ENCODE measurements at places on chromosomes 11 and 22.

DNA sequence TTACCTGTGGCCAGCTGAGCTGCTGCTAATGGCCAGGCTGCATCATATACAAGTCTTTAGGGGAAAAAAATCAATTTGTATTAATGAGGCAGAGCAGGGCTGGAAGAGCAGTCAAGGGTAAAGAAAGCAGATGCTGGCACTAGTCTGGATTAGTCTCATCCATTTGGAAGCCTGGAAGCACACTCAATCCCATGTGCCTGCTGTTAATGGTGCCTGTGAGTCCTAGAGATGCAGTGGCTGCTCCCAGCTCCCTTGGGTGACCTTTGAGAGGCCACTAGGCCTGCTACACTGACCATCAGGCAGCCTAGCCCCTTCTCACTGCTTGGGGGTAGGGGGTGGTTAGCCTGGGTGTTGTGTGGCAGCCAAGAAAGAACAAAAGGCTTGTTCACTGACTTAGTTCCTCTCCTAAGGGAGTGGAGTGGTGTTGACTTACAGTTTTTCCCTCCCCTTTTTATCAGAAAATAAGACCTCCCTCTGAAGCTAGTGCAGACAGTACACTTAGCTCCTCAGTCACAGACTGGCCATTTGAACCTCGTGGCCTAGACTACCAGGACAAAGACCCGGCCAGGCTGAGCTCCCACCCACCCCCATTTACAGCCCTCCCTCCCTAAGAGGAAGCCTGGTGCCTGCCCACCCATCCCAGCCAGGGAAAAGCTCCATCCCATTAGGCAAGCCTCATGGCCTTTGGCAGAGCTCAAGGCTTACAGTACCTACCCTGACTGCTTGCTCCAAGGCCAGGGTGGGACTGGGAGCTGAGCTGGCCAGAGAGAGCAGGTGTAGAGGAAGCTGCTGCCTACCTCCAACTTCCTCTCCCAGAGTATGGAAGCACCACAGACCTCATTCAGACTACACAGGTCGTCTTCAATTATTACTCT lies 7.8 kb downstream of the PIK3IP1 start:
- no peak for DNase-seq

DNA sequence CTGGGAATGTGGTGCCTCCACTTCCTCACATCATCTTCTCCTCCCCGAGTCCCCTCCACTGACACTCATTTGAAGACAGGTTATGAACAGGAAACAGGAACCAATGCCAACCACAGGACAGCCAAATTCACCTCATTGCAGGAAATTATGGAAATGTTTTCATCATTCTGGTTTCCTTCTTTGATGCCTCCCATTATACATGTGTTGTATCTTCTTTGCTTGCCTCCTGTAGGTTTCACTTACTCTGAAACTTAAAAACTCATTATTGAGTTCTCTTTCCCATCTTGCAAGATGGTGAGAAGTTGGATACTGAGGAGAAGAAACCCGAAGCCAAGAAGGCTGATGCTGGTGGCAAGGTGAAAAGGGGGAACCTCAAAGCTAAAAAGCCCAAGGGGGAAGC lies 108.5 kb downstream of the PHF21B start:
- DNase-seq: no peak

DNA sequence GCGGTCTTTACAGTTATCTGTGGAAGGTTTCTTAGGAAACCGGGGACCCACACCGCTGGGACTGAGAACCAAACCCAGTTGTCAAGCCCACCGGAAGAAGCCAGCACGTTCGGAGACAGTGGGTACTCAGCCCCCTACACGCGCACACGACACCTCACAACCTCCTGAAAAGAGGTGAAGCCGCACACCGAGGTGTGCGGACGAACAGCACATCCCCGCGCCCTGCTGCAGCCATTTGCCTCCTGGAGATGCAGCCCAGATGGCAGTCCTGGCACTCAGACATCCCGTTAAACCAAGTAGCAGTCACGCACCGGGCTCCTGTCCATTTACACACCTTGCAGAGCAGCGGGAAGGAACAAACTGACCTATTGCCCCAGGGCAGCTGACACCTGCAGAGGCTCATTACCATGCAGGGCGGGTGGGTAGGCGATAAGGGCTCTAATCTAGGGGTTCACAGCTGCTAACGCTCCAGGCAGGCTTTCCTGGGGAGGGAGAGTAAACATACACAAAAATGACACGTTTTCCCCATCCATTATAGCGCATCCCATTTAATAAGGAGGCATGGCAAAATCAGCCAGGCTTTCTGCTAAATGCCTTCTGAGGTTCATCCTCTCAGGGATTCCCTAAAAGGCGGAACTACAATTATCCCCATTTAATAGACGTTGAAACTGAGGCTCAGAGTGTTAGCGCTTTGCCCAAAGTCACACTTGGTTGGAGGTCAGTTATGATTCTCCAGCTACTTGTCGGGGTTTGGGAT lies 864 bp upstream of the EHBP1L1 start:
- no peak for DNase-seq

DNA sequence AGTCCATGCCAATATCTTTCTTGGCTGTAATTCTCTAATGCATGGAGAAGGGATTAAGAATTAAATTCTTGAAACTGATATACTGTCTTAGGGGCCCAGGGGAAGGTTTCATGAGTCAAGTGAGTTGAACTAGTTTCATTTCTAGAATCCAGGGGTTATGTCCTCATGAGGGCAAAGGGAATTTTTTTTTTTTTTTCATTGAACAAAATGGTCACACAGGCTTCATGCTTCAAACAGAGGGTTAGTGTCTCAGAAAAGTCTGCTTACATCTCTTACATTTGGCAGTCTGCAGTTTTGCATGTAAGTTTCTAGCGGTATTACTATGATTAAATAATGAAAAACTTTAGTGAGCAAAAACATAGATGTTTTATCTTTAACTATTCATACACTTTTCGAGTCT lies 32.9 kb downstream of the PPME1 start:
- DNase-seq: no peak

DNA sequence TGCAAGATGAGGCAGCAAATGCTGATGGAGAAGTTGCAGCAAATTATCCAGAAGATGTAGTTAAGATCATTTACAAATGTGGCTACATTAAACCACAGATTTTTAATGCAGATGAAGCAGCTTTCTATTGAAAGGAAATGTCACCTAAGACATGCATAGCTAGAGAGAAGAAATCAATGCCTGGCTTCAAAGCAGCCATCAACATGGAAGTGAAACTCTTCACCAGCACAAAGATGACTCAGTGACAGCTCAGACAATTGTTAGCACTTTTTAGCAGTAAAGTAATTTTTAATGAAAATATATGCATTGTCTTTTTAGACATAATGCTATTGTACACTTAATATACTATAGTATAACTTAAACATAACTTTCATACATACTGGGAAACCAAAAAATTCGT lies 71.4 kb downstream of the FANCF start:
- DNase-seq: no peak

- no peak for DNase-seq
These were observed 5.5 kb downstream of the ADM start for GRCh38 chr11:10310301-10310841.

DNA sequence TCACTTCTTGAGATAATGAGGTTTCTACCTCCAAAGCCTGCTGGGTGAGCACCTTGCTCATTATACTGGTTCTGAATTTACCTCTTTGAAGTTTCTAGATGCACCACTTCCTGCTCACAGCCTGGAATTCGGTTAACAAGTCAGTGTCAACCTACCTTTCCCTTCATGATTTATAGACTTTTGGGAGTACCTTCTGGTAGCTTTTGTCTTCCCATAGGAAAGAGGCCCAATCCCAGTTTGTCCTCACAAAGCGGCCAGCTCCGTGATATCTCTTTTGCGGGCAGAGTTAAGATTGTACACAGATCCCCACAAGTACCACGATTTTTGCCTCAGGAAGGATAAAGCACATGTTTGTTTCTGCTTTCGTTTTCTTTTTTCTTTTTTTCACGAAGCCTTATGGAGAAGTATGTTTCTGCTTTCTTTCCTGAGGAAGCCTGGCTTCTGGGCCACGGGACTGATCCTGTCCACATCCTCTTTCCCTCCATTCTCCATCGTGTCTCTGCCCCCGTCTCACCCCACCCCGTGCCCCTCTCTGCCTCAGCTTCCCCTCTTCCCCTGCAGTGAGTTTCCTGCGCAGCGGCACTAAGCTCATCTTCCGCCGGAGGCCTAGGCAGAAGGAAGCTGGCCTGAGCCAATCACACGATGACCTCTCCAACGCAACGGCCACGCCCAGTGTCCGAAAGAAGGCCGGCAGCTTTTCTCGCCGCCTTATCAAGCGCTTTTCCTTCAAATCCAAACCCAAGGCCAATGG lies 5.7 kb upstream of the HINFP start:
- no peak for DNase-seq

DNA sequence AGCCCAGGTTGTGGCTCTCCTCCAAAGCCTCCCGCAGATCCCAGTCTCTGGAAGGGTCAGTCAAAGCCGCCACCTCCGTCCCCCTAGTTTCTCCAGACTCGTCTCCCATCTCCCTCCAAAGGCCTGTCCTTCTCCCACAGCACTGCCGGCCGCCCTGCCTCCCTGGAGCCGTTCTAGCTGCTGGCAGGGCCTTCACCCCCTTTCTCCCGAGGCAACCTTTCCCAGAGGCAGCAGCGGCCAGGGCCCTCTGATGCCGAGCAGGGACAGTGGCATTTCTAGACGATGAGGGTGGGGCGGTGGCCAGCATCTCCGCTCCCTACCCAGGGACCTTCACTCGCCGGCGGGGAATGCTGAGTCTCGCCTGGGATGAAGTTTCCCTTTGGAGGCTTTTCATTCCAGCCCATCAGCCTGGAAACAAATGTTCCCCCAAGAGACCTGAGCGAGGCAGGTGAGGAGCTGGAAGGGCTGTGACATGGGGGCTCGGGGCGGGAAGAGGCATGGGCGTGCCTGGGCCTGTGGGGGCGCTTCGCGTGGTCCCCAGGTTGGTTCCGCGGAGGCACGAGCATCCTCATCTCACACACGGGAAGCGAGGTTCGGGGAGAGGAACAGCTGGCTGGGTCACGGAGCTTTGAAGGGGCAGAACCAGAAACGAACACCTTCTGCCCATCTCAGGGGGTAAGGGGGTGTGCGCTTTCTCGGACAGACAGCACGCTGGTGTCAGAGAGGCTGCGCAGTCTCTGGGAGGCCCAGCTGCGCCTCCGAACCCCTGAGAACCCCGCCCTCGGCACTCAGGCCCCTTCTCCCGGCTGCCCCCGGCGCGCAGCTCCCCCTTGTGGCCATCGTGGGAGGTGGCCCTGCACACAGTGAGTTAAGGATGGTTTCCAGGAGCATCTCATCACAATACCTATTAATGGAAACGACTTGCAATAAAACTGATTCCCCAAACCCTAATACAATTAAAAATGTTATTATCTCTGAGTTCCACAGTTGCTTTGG lies 18.1 kb upstream of the KLHL35 start:
- DNase-seq: no peak

DNA sequence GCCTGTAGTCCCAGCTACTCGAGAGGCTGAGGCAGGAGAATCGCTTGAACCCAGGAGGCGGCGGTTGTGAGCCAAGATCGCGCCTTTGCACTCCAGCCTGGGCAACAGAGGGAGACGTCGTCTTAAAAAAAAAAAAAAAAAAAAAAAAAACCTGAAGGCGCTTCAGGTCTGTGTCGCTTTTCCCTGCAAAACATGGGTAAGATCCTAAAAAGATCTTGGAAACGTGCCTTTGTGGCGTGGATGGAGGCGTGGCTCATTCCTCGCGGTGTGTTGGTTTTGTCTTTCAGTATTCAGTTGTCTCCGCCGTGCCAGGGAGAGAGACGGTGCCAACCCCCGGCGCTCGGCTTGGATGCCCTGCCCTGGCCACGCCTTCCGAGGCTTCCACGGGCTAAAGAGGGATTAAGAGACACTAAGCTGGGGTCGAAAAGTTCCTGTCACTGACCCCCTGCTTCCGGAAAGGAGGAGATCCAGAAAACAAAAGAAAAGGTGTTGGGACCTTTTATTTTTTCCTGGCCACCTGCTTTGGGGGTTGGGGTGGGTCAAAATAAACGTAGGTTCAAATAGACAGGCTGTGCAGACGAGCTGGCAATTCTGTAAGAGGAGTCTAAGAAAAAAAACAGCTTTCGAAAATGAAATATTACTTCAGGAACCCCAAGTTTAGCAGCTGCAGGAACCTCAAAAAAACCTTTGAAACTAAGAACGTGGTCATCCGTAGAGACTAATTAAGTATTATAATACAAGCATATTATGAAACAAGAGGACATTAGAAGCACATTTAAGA lies 1.1 kb upstream of the SLC35F2 start:
- DNase-seq: no peak

GRCh38 chr11:48900131-48900800 lies 83.4 kb downstream of the TRIM51G start:
- no peak for DNase-seq

GRCh38 chr22:38191731-38192474 lies 9.9 kb upstream of the MAFF start:
- no peak for DNase-seq

DNA sequence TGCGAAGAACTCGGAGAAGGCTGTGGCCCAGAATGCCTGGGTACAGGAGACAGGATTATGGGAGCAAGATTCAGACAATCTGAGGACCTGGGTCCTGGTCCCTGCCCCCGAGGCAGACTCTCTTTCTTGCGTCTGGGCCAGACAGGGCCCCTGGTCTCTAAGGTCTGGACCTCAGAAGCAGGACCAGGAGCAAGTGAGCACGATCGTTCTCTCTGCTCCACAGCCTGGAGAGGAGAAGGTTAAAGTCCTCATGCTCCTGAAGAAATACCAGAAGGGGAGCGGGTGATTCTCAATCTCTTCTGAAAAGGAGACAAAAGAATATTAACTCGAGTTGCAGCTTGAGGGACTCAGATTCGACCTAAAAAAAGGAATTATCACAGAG lies 349.9 kb downstream of the CADM1 start:
- no peak for DNase-seq

DNA sequence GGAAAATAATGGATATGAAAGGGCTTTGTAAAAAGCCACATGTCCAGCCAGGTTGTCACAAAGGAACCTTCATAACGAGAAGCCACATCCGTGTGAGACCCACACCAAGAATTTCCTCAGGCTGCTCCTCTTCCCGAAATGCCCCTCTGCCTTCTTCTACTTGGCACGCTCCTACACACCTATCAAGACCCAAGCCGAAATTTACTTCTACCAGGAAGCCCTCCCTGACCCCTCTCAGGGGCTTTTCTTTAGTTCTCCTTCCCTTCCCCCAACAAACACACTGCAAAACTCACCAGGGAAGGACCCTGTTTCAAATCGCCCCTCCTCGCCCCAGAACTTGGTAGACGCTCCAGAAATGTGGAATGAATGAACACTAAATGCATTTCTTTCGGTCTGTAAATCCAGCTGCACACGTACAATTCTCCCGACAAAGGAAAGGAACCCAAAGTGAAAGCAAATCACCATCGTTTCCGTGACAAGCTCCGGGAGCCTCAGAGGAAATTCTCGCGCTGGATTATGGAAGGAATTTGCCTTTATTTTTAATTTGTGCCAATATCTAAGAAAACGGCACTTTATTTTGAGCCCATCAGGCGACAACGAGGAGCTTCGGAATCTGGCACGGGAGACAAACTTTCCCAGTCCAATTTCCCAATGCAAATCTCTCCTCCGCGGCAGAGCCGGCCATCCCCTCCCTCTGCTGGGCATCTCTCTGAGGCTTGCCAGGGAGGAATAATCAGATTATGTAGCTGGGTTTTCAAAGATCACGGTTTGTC lies 13.2 kb upstream of the SHISAL1 start:
- DNase-seq: no peak

DNA sequence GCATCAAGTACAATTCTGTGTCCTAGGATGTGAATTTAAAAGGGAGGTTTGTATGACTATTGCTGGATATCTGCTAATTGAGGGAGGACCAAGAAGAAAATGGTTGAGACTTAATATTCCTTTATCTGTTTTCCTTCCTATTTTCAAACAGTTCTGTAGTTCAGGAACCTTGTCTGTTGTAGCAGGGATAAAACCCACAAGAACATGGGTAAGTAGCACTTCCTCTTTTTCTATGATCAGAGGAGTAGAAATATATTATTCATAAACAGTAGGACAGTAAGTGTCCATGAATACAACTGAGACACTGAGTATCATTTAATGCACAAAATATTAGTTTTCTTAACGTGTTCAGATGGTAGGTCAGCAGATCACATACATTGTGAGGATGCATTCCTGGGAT lies 7.6 kb downstream of the MS4A3 start:
- DNase-seq: no peak

All from NCI-H1417 treated with DMSO at 0.1 percent for 48 hours (cell line).